GM23338 (cell line): ENCODE measurements at places on chromosomes 5 and 9.
A peak's percentile ranks its signal among the peaks of the same experiment; 100 is the strongest.

- no peak for DNase-seq
Observed at GRCh38 chr9:76379494-76379893, 14.7 kb downstream of the RFK start.

GRCh38 chr9:137150617-137151457, 11.9 kb downstream of the GRIN1 start:
- DNase-seq = peak; percentile 76

DNA sequence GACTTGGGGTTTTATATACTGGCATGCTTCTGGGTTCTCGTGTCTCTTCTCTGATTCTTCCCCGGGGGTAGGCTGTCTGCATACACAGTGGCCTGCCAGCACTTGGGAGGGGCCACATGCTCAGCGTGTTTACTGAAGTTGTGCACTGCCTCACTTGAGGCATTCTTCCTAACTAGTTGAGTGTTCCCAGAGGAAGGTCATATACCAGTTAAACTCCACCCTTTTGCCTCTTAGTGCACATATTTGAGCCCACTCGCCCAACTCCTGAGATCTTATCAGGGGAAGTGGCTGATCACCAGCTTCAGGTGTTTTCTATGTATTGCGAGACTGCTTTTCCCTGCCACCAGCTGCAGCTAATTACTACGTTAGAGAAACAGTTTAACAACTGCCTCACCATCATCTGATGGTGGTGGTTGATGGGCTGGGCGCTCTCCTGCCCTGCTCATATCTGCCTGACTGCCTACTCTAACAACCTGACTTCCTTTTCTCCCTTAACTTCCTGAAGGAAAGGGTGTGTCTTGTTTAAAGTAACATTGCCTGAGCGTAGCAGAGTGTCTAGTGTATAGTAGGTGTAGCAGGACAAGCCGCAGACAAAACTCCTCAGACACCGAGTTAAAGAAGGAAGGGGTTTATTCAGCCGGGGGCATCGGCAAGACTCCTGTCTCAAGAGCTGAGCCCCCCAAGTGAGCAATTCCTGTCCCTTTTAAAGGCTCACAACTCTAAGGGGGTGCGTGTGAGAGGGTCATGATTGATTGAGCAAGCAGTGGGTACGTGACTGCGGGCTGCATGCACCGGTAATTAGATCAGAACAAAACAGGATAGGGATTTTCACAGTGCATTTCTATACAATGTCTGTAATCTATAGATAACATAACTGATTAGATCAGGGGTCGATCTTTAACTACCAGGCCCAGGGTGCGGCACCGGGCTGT, 60.1 kb upstream of the CLINT1 start:
- no peak for DNase-seq

- no peak for DNase-seq
Observed at GRCh38 chr9:109894921-109895758, 115.1 kb downstream of the PALM2AKAP2 start.

DNA sequence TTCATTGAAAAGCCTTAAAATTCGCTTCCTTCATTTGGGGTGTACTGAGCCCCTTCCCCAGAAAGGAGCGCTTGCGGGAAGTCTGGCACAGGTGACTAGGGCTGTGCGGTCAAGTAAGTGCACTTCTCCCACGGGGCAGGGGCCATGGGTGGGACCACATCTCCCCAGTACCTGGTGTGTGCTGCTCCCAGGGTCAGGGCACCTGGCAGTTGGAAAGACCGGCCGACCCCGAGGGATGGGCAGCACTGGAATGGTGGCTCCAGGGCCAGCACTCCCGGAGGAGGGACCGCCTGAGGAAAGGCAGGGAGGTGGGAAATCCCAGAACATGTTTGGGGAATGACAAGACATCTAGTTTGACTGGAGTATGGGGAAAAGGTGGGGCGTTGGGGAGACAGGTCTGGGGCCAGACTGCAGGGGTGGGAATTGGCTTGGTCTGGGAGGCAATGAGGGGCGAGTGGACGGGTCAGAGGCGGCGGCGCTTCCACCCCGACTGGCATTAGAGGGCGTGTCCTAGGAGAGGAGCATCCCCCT, 727 bp upstream of the GLIPR2 start:
- DNase-seq = peak; percentile 64

DNA sequence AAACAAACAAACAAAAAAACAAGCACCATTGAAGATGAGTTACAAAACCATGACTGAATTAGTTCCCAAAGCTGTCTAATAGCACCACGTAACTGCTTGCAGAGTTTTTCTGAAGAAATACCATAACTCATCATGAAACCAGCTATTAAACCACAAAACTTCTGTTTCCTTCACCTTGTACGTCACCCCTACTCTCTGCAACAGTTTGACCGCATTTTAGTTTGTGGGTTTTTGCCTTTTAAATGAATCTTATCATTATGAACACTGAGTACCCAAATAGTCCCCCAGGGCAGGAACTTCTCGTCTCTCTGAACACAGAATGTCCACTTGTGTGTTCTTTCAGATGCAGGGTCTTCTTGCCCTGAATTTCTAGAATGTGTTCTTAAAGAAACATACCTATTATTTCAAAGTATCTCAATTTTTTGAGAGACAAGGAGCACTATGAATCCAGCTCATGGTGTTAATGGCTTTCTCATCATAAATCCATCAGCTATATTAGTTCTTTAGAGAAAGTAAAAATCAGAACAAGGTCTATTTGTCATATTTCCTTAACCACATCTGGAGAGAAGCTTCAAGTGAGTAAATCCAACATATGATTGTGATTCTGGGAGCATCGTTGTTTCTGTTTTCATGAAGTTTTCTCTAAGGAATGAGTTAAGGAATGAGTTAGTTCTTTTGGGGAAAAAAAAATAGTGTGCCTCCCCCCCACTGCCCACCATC, 210.6 kb downstream of the AUH start:
- DNase-seq = no peak

GRCh38 chr5:38441453-38442246, 114.8 kb downstream of the LIFR start:
- peak; percentile 97 for DNase-seq

DNA sequence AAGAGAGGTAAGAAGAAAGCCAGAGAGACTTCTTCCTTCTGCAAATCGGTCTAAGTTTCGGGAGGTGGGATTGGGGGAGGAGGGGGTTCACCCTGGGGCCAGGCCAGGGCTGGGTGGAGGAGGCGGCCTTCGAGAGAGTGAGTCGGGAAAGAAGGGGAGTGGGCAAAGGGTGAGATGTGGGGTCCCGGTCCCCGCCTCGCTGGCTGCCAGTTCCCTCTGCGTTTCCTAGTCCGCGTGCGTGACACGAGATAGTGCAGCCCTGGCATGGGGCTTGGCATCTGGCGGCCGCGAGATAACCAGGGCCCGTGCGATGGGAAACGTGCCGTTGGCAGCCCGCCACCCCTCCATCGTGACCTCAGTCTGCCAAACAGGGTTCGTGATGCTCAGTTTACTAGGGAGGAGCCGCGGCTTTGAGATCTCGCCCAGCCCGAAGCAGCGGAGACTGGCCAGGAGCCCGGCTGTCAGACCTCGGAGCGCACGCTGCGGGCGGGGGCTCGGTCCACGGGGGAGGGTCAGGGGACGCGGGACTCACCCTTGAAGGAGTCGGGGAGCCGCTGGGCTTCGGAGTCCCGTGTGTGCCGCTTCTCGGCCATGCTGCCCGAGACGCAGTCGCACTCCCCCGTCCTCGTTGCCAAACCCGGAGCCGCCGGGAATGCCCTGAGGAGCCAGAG, at the start of gene STOM:
Gene STOM (minus strand): TSS at position 656 of the 671 bp plus-strand sequence. CDS start 63 bp downstream, at position 593.
- DNase-seq = peak; percentile 73

DNA sequence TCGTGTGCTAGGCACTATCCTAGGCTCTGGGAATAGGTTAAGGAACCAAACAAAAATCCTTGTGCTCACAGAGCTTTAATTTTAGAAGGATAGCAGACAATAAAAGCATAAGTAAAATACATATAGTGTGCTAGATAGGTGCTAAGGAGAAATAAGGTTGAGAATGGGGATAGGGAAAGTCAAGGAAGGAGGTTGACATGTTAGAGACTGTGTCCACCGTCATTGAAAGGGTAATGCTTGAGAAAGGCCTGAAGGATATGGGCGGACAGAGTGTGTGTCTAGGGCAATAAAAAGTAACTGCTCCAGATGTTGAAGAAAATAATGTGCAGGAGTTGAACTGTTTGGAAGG, 482 bp upstream of the TDRD7 start:
- no peak for DNase-seq

DNA sequence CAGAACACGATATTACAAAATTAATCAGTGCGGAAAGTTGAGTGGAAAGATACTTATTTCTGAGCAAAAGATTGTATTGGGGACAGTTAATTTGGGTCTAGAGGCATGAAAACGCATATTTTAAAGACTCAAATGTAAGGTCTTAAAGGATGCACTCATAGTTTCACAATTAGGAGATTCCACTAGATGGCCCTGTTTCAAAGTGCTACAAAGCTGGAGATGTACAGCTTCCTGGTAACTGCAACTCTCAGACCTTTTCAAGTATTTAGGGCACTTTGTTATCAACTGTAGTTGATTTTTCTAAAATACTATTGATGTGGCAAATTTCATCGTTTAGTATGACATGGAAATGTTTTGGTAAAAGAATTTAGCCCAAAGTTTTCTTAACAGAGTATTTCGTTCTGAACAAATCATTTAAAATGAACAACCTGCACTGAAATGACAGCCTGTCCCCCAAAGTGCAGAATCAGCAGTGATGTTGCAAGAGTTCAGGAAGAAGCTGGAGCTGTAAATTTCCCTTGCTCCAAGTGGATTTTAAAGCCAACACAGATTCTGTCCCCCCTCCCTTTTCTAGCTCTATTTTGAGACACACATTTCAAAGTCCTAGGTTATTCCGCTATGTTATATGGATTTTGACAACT, 16.2 kb upstream of the NDUFB6 start:
- DNase-seq = peak; percentile 57

DNA sequence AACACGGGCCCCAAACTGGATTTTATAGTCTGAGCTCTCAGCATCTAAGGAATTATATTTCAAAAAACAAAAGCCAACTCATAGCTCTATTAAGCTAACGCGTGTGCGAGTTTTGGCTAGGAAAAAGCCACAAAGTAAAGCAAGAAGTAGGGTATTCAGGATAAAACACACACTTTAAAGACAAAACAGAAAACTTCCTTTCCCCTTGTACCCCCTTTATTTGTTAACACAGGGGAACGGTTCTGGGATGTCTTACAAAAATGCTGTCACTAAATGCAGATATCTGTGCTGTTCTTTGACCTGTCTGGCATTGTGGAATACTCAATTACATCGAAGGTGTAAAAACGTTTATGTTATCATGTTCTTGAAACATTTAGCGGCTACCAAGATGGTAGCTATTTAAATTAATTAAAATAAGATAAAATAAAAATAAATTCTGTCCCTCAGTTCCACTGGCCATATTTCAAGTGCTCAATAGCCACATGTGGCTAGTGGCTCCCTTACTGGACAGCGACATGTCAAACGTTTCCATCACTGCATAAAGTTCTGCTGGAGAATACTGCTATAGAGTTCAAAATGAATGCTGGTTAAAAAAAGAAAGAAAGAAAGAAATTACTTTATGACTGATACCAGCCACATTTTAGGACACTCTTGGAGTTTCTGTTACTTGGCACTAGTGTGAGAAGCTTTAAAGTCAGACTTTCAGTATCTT, 7.2 kb upstream of the MEF2C start:
- no peak for DNase-seq

DNA sequence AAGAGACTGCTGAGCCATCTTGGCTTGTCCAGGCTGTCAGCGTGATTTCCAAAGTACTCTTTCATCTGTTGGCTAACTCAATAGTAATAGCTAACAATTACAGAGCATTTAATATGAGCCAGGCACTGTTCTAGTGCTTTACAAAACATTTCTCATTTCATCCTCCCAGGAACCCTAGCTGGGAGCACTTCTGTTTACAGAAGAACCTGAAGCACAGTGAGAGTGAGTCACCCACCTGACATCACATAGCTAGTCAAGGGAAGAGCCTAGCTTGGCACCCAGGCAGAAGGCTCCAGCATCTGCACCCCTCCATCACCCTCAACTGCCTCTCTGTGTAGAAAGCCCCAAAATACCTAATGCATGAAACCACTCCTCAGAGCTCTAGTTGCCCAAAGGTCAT, 57.5 kb upstream of the IQGAP2 start:
- DNase-seq = no peak
